ENCODE measurements at places on chromosomes 3 and 15.
A peak's percentile ranks its signal among the peaks of the same experiment; 100 is the strongest.

GRCh38 chr3:67109651-67110204 is 111.6 kb downstream of the KBTBD8 start:
- DNase-seq = peak; percentile 46

DNA sequence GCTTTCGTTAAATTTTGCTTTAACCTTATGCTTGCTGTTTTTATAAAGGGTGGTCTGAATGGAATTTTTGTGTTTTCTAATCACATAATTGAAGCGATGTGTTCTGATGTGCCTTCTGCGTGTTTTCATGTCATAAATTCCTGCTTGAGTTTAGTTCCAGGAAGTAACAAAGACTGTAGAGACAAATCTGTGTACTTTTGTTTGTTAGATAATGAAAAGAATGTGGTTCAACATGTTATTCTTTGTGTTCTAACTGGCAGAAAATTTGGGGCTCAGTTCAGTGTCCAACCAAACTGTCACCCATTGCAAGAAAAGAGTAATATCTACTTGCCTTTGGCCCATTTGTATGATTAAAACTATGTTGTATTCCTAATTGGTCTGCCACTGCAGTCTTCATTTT is 324.0 kb downstream of the DIPK2A start:
- DNase-seq = no peak

DNA sequence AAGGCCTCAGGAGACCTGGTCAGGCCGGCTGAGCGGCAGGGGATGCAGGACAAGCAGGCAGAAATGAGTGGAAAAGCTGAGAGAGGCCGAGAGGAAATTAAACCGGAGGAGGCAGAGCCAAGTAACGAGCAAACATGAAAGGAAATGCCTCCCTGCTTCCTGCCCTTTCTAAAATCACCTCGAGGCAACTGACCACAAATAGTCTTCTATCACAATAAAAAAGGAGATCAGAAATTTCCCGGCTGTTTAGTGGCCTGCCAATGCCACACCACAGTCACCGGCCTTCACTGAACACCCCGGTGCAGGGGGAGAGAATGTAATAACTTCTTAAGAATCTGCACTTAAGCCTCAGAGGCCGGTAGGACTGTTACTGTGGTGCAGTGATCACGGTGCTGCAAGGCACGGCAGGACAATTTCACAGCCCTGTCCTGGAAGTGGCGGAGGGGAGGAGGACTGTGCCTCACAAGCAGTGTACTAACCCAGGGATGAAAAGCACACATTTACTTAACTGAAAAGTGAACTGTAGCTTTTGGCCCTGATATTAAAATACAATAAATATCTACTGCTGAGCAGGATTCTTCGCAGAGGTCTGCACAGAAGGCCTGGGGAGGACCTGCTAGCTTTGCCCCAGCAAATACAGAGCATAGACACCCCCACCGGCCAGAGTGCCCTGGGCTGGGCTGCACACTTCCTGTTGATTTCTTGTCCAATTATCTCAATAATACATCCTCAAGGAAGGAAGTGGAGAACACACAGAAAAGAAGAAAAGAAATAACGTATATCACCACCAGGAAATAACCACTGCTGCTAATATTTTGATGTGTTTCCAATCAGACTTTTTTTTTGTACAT is 183.5 kb upstream of the NSMCE3 start:
- no peak for DNase-seq

GRCh38 chr3:101816215-101817149 is 32.8 kb upstream of the NFKBIZ start:
- no peak for DNase-seq

DNA sequence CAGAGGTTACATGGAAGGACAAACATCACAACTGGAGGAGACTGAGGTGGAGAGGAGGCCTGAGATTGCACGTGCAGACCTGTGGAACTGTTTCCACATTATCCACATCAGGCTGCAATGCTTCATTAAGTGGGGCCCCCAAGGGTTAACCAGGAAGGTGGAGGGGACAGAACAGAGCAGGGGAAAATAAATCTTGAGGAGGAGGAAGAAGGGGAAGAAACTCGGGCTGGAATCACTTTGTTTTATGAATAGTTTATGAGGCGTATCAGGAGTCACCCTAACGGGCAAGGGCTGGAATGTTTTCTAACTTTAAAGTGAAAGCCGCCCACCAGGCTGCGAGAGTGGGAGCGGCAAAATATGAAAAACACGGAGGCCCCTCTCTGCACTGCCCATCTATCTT is 154.9 kb downstream of the WNT5A start:
- no peak for DNase-seq

DNA sequence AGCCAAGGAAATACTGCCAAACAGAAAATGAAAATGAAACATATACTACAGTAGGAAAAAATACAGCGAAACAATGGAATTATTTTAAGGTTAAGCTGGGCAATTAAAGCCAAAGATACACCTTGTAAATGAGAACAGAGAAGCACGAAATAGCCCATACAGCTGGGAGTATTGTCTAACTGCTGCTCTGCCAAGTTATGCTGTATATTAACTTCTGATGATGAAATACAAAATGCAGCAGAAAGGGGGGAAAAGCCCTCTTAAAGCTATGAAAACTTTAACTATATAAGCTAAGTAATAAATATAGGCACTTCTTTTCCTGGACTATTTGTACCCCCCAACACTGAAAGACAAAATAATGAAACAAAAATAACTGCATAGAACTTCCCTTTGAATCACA is 449.0 kb downstream of the FOXP1 start:
- no peak for DNase-seq

GRCh38 chr3:196144383-196145105 is 62.7 kb upstream of the TFRC start:
- DNase-seq = no peak

- DNase-seq = no peak
Measured at GRCh38 chr3:174251681-174252080, 607.5 kb upstream of the NAALADL2 start.

GRCh38 chr3:185760550-185760949 is 64.3 kb downstream of the IGF2BP2 start:
- DNase-seq = no peak

- DNase-seq = no peak
Measured at GRCh38 chr3:193795062-193795690, 202.2 kb downstream of the OPA1 start.

- no peak for DNase-seq
Measured at GRCh38 chr3:18044971-18045880, 302.8 kb upstream of the TBC1D5 start.

- no peak for DNase-seq
Measured at GRCh38 chr3:7437231-7437630, 576.3 kb downstream of the GRM7 start.

DNA sequence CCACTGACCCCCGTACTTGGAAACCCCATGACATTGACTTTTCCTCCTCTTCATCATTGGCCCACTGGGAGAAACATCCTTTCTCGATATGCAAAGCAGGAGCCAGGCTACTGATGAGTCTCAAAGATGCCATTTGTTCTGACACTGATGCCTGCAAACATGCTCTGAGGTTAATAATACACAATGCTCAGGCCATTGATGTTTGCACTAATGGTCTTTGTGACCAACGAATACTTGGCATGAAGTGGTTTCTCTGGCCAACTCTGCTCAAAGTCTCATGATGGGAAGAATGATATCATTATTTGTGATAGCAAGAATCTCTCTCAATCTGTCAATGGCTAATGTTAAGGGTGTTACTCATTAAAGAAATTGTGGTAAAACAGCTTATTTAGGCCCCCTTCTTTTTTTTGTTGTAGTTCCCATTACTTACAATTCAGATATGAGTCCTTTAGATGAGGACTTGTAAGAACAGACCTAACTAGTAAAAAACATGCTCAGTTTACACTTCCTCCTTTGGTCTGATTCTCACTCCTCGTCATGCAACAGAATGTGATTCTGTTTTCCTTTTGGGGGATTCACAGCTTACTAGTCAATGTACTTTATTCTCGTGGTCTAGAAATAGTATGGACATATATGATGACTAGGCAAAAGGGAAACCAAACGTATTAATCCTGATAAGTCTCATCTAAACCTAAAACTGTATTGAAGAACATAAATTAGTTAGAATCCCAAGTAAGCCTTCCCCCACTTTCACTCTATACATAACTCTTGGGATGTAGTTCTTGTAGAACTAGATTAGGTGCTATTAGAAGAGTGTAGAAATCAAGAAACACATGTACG is 488.8 kb upstream of the DPPA4 start:
- peak; percentile 58 for DNase-seq

- DNase-seq = no peak
Measured at GRCh38 chr3:99013077-99013476, 111.6 kb upstream of the DCBLD2 start.

DNA sequence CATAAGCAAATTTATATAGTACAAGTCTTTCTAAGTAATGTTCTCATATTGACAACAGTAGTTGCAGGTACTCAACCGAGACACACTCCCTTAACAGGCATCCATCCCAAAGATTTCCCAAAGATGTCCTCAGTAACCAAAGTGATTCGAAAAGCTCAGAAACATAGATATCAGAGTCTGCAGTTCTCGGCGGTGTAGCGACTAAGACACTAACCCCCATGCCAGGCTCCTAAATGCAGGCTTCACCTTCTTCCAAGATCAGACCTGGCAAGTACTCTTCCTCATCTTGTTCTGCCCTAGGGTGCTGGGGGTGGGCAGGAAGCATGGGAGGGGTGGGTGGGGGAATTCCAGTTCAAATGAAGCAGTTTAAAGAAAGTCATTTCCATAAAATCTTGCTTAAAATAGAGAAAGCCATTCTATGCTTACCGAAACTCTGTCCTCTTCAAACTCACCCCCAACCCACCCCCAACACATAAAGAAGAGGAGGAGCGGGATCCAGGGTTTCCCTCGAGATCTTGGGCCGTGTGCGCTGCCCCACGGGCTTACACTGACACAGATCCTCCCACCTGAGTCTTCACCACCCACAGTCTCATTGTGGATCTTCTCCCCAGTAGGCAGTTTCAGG is 59.0 kb upstream of the BCL6 start:
- DNase-seq = no peak

DNA sequence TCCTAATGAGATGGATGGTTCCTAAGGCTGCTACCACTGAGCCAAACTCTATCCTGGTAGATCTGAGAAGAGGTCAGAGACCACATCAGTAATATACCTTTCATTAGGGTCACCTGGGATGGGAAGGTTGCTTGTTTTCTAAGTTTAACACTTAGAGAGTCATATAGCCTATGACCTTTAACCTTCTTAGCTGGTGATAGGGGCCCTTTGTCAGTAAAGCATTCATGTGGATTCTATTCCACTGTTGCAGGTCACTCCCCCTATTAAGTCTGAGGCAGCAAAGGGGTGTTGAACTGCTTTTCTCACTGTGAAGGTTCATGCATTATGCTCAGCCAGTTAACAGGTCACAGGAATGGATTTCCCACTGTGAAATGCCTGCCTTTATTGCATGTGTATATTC is 6.1 kb upstream of the ZNF609 start:
- DNase-seq = no peak

GRCh38 chr15:49758856-49759255 is 138.0 kb downstream of the DTWD1 start:
- DNase-seq = no peak

- DNase-seq = peak; percentile 81
Measured at GRCh38 chr3:128784232-128784631, 58.2 kb downstream of the RAB7A start.

- DNase-seq = no peak
Measured at GRCh38 chr15:69973102-69973714, 124.5 kb downstream of the TLE3 start.

GRCh38 chr3:141191097-141191749 is 40.4 kb upstream of the PXYLP1 start:
- DNase-seq = no peak

- DNase-seq = no peak
Measured at GRCh38 chr15:42808913-42809312, 72.0 kb upstream of the CDAN1 start.

- no peak for DNase-seq
Measured at GRCh38 chr15:69857686-69858391, 239.9 kb downstream of the TLE3 start.

- DNase-seq = no peak
Measured at GRCh38 chr15:74920456-74920855, 13.8 kb upstream of the FAM219B start.

DNA sequence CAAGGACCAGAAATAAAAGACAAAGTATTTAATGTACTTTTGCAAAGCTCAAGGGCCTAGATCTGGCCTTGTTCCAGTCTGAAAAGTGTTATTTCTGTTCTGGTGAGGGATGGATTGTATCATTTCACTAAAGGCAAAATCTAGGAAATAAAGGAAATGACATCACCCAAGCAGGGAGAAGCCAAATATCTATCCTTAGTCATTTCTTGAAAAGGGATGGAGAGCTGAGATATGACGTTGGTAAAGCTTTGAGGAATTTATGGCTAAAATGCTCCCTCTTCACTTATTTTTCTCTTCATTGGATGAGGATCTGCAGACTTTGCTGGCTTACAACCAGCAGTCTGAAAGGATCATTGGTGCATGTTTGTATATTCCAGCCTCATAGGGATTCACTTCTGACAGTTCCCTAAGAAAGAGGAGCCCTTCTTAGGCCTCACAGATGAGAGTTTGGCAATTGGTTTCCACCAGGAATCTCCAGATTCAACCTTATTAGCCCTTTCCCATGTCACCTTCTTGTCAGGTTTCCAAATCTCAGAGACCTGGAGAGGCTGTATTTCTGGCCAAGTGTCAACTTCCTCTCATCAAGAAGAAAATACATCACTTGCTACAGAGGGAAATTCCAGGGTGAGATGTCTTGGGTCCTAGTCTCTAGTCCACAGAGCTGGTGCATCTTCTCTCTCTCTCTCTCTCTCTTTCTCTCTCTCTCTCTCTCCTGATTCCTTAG is 93.7 kb upstream of the BOC start:
- no peak for DNase-seq

GRCh38 chr15:31004220-31004733 is 12.8 kb upstream of the MTMR10 start:
- DNase-seq = peak; percentile 59

GRCh38 chr3:107543666-107544065 is 20.9 kb downstream of the BBX start:
- DNase-seq = peak; percentile 68

GRCh38 chr15:65052956-65053355 is 7.8 kb downstream of the SLC51B start:
- DNase-seq = no peak

- no peak for DNase-seq
Measured at GRCh38 chr3:13114811-13115575, 41.8 kb upstream of the IQSEC1 start.

Data from Ammon's horn (tissue), 1 donor.